ENCODE measurements at places on chromosomes 1 and 21. TPM values are rescaled to one million over a fixed set of nuclear protein-coding genes. Genes with fewer than 3 reads are reported as not detected.

SLC44A3 gene
- polyA plus RNA-seq, result 2.3 TPM

PTGER3 gene
- polyA plus RNA-seq, result 29.2 TPM

BCL10 gene
- 4.1 TPM for polyA plus RNA-seq

TMEM81 gene
- polyA plus RNA-seq, result 1.8 TPM

SPATA45 gene
- not detected for polyA plus RNA-seq

IFI44 gene
- polyA plus RNA-seq, result 14.6 TPM

MYOG gene
- polyA plus RNA-seq, result 0.05 TPM

TMCO4 gene
- polyA plus RNA-seq, result 23.2 TPM

PDE9A gene
- polyA plus RNA-seq, result 6.2 TPM

CHI3L1 gene
- 191 TPM for polyA plus RNA-seq

FCMR gene
- polyA plus RNA-seq, result 5.1 TPM

PAQR6 gene
- polyA plus RNA-seq, result 0.79 TPM

TLCD4 gene
- polyA plus RNA-seq, result 2.7 TPM

C1QA gene
- 38.2 TPM for polyA plus RNA-seq

EPHA2 gene
- polyA plus RNA-seq, result 4.1 TPM

PTCH2 gene
- 0.26 TPM for polyA plus RNA-seq

CFHR1 gene
- polyA plus RNA-seq, result 1.2 TPM

COL9A2 gene
- polyA plus RNA-seq, result 0.91 TPM

GFI1 gene
- polyA plus RNA-seq, result 0.22 TPM

LMX1A gene
- 0.79 TPM for polyA plus RNA-seq

WDR77 gene
- 27.0 TPM for polyA plus RNA-seq

GBP2 gene
- polyA plus RNA-seq, result 96.0 TPM

EDN2 gene
- polyA plus RNA-seq, result 0.07 TPM

S100A8 gene
- polyA plus RNA-seq, result 51.8 TPM

IQCC gene
- 0.79 TPM for polyA plus RNA-seq

PRR9 gene
- polyA plus RNA-seq, result 1.0 TPM

PLA2G2F gene
- polyA plus RNA-seq, result not detected

ZSWIM5 gene
- 0.51 TPM for polyA plus RNA-seq

CTBS gene
- 12.7 TPM for polyA plus RNA-seq

RRP15 gene
- 8.2 TPM for polyA plus RNA-seq

GUCA2A gene
- polyA plus RNA-seq, result not detected

TEX38 gene
- polyA plus RNA-seq, result not detected

TEX35 gene
- polyA plus RNA-seq, result not detected

MEGF6 gene
- 6.6 TPM for polyA plus RNA-seq

TNFRSF8 gene
- 0.40 TPM for polyA plus RNA-seq

LHX4 gene
- polyA plus RNA-seq, result 0.03 TPM

ALX3 gene
- polyA plus RNA-seq, result 0.07 TPM

POTED gene
- polyA plus RNA-seq, result not detected

NOTCH2NLA gene
- 13.3 TPM for polyA plus RNA-seq

SYT6 gene
- polyA plus RNA-seq, result 1.7 TPM

ZNF684 gene
- 1.6 TPM for polyA plus RNA-seq

UROD gene
- 34.7 TPM for polyA plus RNA-seq

TMEM54 gene
- polyA plus RNA-seq, result 19.6 TPM

CASZ1 gene
- polyA plus RNA-seq, result 3.7 TPM

ITGB2 gene
- polyA plus RNA-seq, result 32.5 TPM

KRTAP13-2 gene
- not detected for polyA plus RNA-seq

ARMH1 gene
- 4.4 TPM for polyA plus RNA-seq

HNRNPCL2 gene
- not detected for polyA plus RNA-seq

AKT3 gene
- 8.0 TPM for polyA plus RNA-seq

NBPF11 gene
- 4.7 TPM for polyA plus RNA-seq

All from adipose tissue (tissue), 3 donors.